ENCODE measurements at places on chromosomes 3 and 15.

- no peak for DNase-seq
Measured at GRCh38 chr15:40471808-40472150, 995 bp downstream of the CHST14 start.

DNA sequence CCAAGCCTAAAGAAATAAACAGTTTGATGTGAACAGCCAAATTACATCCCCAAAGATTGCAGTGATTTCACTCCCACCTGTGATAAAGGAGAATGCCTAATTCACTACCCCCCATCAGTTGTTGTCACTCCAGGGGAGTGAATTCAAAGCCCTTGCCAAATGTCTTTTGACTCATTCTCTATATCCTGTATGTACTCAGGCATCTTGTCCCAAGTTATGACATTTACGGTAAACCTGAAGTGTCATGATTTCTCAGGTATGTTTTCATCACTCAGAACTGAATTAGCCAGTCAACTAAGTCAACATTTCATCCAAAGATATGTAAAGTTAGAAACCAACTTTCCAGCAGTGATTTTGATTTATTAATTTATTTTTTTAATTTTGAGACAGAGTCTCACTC, 22.0 kb upstream of the HERC1 start:
- DNase-seq = no peak

- no peak for DNase-seq
Measured at GRCh38 chr3:70856414-70857162, 544.1 kb upstream of the MDFIC2 start.

DNA sequence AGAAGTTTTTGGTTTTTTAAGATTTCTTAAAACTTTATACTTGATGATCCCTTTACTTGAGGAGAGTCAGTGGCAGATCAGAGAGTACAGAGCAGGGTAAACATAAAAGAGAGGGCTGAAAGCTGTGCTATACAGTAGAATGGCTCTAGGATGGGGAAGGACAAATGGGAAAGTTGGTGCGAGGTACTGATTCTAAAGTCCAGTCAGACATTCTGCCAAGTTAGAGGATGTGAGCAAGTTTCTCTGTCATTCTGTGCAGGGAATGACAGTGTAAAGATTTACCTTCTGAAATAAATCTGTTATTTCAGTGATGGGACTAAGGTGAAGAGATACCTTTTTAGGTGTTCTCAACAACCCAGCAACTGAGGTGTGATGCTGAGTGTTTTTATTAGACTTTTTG, 100.1 kb upstream of the GBE1 start:
- no peak for DNase-seq

GRCh38 chr3:32593903-32594525, 23.4 kb upstream of the DYNC1LI1 start:
- no peak for DNase-seq

Data from pancreas (tissue), 10 donors.